ENCODE measurements at places on chromosomes 13 and 19.

GRCh38 chr19:42313096-42313839, at the start of gene TMEM145:
Gene TMEM145 (plus strand): TSS chr19:42313309. CDS start chr19:42313377, 68 bp downstream.
- peak; percentile 63 for DNase-seq

- DNase-seq: no peak
Observed at GRCh38 chr19:42284591-42285341, 15.7 kb downstream of the CIC start.

DNA sequence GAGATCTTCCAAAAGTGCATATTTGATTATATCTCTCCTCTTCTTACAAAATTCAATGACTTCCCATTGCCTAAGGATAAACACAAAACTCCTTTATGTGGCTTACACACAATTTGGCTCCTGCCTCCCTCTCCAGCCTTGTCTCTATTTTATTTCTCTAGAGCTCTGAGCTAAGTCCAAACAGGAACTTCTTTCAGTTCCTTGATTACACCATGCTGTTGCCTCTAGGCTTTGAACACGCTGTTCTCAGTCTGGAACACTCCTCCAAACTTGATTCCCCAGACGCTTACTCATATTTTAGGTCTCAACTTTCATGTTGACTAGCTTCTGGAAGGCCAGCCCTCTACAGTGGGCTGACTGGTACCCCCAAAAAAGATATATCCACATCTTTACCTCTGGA, 258.5 kb downstream of the COG6 start:
- no peak for DNase-seq

- no peak for DNase-seq
Observed at GRCh38 chr19:15583346-15583745, 31.7 kb upstream of the CYP4F8 start.

GRCh38 chr19:55227241-55228014, 1.1 kb downstream of the TMEM86B start:
- DNase-seq: no peak

DNA sequence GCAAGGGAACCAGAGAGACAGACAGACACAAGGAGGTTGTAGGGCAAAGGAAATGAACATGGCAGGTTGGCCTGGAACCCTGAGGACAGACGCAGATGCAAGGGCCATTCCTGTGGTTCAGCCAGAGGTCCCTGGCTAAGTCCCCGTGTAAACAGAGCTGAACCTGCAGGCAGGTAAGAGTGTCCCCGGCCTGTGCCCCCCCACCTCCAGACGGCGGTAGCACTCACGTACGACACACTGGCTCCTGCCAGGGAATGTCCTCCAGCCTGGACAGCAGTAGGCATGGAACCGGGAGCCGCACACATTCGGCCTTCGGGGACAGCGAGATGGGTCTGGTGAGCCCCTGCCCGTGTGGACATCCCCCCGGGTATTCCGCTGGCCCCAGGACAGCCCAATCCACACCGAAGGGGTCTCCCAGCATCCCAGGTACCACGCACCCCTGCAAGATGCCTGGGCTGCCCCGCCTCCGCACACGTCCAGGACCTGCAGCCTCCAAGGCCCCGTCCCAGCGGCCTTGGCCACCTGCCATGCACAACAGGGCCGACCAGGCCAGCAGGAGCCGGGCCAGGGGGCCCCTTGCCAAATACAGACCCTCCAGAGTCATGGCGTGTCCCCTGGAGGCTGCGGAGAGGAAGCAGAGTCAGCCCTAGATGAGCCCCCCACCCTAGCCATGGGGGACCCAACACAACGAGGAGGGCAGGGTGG, 2.4 kb downstream of the FBN3 start:
- no peak for DNase-seq

DNA sequence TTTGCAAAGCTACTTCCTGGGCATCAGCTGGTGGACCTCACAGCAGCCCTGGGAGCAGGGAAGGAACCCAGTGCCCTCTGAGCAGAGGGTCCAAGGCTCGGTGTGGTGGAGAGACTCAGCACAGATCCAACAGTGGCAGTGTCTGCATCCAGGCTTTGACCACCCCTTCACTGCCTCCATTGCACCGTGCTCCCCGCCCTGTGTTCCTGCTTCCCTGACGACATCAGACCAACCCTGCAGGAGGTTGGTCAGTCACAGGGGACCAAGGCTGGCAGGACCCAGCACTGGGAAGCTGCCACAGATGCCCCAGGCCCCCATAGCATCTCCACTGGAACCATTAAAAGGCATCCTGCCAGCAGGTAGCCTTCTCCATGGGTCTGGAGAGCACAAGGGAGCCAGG, 7.8 kb upstream of the VSTM2B start:
- no peak for DNase-seq

DNA sequence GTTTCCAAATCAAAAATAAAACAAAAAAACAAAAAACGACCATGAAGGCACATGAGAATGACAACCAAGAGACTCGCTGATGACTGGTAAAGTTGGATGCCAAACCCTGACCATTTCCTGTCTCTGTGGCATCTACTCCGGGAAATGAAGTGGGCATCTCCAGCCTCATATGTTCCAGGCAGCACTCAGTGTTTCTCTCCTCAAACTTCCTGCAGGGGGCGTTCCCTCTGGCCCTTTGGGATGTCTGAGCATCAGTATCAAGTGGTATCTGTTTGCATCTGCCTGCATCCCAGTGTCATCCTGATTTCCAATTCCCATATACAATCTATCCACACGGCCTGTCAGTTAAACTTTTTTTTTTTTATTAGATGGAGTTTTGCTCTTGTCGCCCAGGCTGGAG, 9.8 kb upstream of the SIGLEC12 start:
- DNase-seq: no peak

DNA sequence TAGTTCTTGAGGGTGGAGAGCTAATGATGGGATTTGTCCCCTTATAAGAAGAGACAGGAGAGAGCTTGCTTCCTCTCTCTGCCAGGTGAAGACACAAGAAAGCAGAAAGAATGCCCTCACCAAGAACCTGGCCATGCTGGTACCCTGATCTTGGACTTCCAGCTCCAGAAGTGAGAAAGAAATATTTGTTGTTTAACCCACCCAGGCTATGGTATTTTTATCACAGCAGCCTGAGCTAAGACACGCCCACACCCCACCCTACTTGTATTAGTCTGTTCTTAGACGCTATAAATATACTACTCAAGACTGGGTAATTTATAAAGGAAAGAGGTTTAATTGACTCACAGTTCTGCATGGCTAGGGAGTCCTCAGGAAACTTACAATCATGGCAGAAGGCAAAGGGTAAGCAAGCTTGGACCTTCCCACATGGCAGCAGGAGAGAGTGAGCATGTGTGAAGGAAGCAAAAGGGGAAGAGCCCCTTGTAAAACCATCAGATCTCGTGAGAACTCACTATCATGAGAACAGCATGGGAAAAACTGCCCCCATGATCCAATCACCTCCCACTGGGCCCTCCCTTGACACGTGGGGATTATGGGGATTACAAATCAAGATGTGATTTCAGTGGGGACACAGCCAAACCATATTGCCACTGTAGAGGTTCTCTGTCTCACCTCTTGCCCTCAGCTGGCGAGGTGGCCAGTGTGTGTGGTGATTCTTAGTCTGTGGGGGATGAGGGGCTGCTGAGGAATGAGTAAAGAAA, 57.4 kb upstream of the RCBTB2 start:
- no peak for DNase-seq

DNA sequence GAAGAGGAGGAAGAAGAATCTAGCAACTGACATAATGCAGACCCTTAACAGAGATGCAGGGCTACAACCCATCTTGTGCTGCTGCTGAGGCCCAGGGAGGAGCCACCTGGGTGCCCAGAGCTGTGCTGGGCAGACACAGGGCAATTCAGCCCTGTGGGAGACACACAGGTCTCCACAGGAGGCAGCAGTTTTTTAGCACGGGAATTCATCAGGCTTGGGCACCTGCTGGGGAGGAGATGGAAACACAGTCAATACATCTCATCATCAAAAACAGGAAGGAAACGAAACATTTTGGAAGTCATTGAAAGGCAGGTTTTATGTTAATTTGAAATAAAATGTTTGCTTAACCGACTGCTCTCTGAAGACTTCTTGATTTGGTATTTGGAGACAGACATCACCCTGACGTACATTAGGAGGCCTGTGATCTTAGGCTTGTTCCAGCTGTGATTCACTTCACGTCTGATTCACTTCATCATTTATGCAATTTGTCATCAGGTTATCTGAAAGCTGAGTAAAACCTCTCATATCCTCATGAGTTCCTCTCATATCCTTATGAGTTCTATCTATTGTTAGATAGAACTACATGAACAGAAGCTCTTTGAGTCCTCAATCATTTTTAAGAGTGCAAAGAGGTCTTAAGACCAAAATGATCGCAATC, 77.4 kb downstream of the CYSLTR2 start:
- no peak for DNase-seq

All from GM10248 (cell line).